ENCODE measurements at places on chromosomes 11 and 22. TPM values are rescaled to one million over a fixed set of nuclear protein-coding genes. Genes with fewer than 3 reads are reported as not detected.

DNA sequence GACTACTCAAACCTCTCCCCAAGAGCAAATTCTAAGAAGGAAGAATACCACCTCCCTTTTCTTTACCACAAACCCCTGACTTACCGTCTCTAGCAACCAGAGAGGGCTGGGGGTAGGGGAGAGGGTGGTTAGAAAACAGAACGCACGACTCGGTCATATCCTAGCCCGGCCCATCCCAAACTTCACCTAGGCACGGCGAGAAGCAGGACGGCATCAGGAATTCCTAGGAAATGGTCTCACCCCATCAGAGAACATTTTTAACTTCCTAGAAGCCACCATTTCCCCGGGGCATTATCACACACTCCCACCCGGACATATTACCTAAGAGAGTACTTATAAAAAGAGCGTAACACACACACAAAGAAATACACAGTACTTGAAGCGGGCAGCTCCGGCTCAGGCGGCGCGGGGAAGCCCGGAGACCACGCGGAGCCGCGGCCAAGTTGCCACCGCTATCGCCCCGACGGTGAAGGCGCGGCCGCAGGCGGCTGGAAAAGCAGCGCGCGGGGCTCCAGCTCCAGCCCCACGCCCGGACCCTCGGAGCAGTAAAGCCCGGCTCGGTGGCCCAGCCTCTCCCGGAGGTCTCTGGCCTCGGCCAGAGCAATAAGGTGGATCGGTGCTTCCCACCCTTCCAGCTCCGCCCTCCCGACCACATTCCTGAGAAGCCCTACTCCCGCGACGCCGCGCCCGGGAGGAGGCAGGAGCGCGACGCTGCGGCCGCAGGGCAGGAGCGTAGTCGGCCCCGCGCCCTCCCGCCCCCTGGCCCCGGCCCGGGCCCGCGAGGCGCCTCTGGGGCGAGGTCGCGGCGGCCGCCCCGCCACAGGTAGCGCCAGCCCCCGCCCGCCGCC lies 878 bp downstream of the RRAS2 start:
- H3K27ac ChIP-seq, result peak overlapping the region; percentile 67
- H3K27me3 ChIP-seq, result no peaks in the 10 kb centered on the region
- DNase-seq, result peak; percentile 85
- peaks cover 21% of the 10 kb centered on the region for H3K4me1 ChIP-seq

DNA sequence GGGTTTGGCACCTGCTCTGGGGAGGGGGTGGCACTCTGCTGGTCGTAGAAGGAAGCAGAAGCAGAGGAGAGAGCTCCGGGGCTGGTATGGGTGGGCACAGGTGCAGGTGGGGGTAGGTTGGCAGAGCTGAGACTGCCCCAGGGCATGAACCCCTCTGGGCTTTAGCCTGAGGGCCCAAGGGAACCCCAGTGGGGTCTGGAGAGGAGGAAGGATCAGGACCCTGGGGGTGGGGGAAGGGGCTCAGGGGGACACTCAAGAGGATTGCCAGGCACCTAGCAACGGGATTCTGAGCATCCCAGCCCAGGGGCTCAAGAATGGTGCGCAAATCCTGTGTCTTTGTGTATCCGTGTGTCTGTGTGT lies 6.3 kb downstream of the ALDH3B2 start:
- no peaks in the 10 kb centered on the region for H3K4me1 ChIP-seq
- no peaks in the 10 kb centered on the region for H3K36me3 ChIP-seq
- H3K27me3 ChIP-seq, result no peaks in the 10 kb centered on the region
- no peak for DNase-seq

DNA sequence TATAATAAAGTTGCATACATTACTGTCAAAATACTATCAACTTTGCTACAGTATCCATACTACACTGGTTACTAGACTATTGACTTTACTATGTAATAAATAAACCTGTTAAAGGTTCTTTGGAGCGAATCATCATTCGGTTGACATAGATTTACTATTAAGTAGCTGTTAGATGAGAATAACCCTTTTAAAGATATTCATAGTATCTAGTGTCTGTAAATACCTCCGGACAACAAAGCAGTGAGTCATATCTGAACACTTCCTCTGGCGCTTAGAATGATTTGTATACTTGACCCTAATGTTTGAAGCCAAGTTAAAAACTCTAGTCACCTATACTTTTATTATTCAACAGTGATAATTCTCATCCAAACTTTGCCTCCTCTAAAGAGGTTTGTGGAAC lies 84.7 kb downstream of the MSANTD4 start:
- no peak overlapping the region for H3K4me3 ChIP-seq
- peak; percentile 14 for DNase-seq
- no peaks in the 10 kb centered on the region for H3K27me3 ChIP-seq
- no peaks in the 10 kb centered on the region for H3K36me3 ChIP-seq
- H3K27ac ChIP-seq, result no peak overlapping the region

DNA sequence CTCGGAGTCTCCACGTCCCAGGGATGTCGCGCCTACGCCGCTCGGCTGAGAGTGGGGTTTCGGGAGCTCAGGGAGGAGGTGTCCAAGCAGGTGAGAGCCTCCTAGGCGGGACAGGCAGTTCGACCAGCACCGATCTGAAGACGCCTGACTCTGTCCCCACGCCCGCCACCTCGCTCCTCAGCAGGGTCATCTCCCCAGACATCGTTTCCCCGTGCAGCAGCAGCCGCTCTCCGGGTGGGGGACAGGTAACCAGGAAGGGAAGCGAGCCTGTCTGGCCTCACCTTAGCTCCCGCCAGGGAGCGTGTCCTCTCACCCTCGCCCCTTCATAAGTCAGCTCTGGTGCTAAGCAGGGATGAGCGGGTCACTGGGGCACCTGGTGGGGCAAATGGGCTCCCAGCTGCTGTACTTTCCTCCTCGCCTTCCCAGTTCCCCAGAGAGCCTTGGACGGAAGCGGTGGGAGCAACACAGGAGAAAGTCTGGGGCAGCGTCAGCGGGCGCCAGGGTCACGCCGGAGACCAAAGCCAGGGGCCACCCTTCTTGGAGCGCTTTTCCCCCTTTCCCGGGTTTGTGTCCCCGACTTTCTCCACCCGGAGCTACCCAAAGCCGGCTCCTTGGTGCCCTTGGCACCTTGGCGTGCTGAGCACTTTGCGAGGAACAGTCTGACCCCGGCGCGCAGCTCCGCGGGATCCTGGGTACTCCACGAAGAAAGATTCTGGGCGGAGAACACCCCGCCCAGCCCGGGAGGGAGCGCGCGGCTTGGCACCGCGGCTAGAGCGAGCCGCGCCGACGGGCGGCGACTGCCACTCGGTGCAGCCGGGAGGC lies 1.6 kb downstream of the SPON1 start:
- no peaks in the 10 kb centered on the region for H3K36me3 ChIP-seq
- peak; percentile 42 for DNase-seq
- H3K4me1 ChIP-seq, result no peaks in the 10 kb centered on the region
- no peak overlapping the region for H3K27ac ChIP-seq
- H3K4me3 ChIP-seq, result peak overlapping the region; percentile 52

DNA sequence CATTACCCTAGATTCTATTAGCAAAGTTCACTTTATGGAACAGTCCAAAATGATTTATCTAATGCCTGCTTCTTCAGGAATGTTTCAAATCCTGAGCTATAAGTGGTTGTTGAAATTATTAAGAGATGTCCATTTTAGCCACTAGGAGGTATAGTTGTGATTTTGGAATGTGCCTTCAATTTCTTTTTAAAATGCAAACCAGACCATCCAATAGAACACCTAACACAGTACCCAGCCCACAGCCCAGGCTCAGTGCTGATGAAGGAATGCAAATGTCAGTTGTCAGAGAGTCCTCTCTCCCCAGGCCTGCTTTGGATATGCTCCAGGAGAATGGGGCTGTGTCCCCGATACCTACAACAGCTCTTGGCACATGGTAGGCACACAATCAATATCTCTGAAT lies 85.8 kb upstream of the E2F8 start:
- no peaks in the 10 kb centered on the region for H3K4me1 ChIP-seq
- H3K4me3 ChIP-seq, result no peak overlapping the region
- no peak overlapping the region for H3K27ac ChIP-seq
- no peaks in the 10 kb centered on the region for H3K36me3 ChIP-seq
- no peaks in the 10 kb centered on the region for H3K27me3 ChIP-seq
- peak; percentile 52 for DNase-seq

GRCh38 chr22:18144105-18144504 lies 5.9 kb upstream of the USP18 start:
- H3K27me3 ChIP-seq, result no peaks in the 10 kb centered on the region
- no peak overlapping the region for H3K27ac ChIP-seq
- H3K36me3 ChIP-seq, result no peaks in the 10 kb centered on the region
- no peaks in the 10 kb centered on the region for H3K4me1 ChIP-seq

- peak; percentile 39 for DNase-seq
- no peaks in the 10 kb centered on the region for H3K27me3 ChIP-seq
- H3K36me3 ChIP-seq, result no peaks in the 10 kb centered on the region
- H3K4me3 ChIP-seq, result no peak overlapping the region
- H3K27ac ChIP-seq, result no peak overlapping the region
These were observed 3.4 kb upstream of the NXPE1 start for GRCh38 chr11:114563077-114563476.

DNA sequence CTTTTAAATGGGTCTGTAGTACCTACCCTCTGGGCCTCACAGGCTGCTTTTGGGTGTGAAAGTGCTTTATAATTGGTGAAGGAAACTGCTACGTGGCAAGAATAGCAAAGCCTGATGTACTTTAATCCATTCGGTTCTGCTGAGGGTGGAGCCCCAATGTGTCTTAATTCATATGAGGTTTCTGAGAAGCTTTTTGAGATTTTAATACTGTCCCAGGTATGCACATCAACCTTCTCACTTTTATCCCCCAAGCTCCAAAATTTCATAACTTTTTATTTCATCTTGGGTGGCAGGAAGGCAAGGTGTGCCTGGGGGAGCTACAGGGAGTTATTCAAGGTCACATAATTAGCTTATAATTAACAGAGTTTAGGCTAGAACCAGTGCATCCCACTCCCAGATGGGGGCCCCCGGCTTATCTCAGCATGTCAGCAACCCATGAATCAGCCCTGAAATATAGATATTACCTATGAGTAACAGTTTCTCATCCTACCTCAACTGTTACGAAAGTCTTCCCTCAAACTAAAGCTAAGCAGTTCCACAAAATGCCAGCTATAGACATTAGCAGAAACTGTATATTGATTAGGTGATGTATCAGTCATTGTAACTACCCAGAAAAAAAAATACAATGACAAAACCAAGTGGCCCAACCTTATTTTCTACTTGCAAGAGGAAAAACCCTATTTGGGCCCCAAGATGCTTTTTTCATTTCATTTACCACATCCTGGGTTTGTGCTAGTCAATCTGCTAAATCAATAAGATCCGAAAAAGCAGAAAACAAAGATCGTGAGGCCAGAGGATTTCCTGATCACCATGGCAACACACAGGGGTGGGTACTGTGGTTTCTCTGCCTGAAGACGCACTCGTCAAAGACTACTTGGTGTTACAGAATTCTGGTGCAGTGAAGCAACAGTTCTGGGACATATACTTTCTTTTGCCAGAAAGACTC lies 26.7 kb downstream of the CD44 start:
- peaks cover 10% of the 10 kb centered on the region for H3K36me3 ChIP-seq
- peak overlapping the region; percentile 99 for H3K27ac ChIP-seq
- no peaks in the 10 kb centered on the region for H3K27me3 ChIP-seq
- H3K4me3 ChIP-seq, result peak overlapping the region; percentile 51
- peaks cover 98% of the 10 kb centered on the region for H3K4me1 ChIP-seq

GRCh38 chr11:16114431-16114830 lies 241.9 kb downstream of the SOX6 start:
- no peak overlapping the region for H3K4me3 ChIP-seq
- peaks cover 14% of the 10 kb centered on the region for H3K27me3 ChIP-seq
- H3K4me1 ChIP-seq, result no peaks in the 10 kb centered on the region
- H3K27ac ChIP-seq, result no peak overlapping the region
- DNase-seq, result no peak
- H3K36me3 ChIP-seq, result no peaks in the 10 kb centered on the region

DNA sequence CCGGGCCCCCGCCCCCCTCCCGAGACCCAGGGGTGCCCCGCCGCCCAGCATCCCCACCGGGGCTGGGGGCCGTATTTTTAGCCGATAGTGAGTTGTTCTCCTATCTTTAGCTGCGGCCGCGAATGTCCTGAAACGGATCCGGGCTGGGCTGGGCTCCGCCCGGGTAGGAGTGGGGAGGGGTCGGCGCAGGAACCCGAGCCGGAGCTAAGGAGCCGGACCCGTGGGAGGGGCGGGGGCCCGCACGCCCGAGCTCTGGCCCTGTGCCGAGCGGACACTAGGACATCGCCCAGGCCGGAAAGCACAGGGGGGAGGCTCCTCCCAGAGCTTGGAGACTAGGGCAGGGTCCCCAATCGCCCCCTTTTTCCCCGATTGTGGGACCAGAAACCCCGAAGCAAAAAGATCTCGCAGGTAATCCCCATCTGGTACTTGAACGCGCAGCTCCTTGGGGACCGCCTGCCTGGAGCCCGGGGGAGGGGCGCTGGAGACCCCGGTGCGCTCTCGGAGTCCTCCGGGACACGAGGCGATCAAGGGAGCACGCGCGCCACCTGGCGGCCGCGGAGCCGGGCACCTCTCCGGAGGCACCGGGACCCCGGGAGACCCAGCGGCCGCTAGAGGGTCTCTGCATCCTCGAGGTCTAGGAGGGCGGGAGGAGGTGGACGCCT lies 669 bp downstream of the CDC42EP2 start:
- H3K27ac ChIP-seq, result peak overlapping the region; percentile 97
- peaks cover 27% of the 10 kb centered on the region for H3K4me1 ChIP-seq
- H3K27me3 ChIP-seq, result no peaks in the 10 kb centered on the region
- peaks cover 1% of the 10 kb centered on the region for H3K36me3 ChIP-seq
- peak; percentile 79 for DNase-seq

DNA sequence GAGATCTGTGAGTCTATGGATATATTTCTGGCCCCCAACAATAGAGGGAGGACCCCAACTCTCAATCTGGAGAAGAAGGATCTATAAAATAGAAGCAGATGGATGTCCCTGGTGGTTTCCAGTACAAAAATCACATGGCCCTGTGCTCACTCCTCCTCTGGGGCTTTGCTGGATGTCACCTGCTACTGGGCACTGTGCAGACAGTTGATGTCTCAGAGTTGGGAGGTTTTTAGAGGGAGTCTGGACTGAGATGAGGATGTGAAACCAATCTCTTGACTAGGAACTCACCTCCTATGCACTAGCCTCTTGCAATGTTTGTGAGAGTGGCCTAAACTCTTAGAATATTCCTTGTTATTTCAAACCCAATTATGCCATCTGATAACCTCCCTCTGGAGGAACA lies 107.2 kb downstream of the SCN3B start:
- peak overlapping the region; percentile 81 for H3K27ac ChIP-seq
- no peaks in the 10 kb centered on the region for H3K36me3 ChIP-seq
- DNase-seq, result no peak
- H3K27me3 ChIP-seq, result no peaks in the 10 kb centered on the region
- H3K4me3 ChIP-seq, result no peak overlapping the region
- H3K4me1 ChIP-seq, result peaks cover 63% of the 10 kb centered on the region

The ESRRA gene
- polyA plus RNA-seq, result 18.1 TPM

The RAB36 gene
- polyA plus RNA-seq, result 5.0 TPM

The AP5B1 gene
- 4.9 TPM for polyA plus RNA-seq

The IL17REL gene
- not detected for polyA plus RNA-seq

The HBD gene
- not detected for polyA plus RNA-seq

The SLC43A1 gene
- polyA plus RNA-seq, result 7.1 TPM

All from GM23248 (cell line).